Right cardiac atrium (tissue), 5 donors: ENCODE measurements at places on chromosomes 5 and 9. TPM values are rescaled to one million over a fixed set of nuclear protein-coding genes. Genes with fewer than 3 reads are reported as not detected.

ISL1 gene
- not detected for total RNA-seq

ADAMTS2 gene
- 11.9 TPM for total RNA-seq

SLC4A9 gene
- total RNA-seq = 0.26 TPM

ANKRD34B gene
- total RNA-seq = not detected

TMC1 gene
- not detected for total RNA-seq
